ENCODE measurements at places on chromosomes 11 and 22. TPM values are rescaled to one million over a fixed set of nuclear protein-coding genes. Genes with fewer than 3 reads are reported as not detected.
A peak's percentile ranks its signal among the peaks of the same experiment; 100 is the strongest.

- DNase-seq: no peak
These were observed 79.1 kb downstream of the PICALM start for GRCh38 chr11:85989746-85990145.

- no peak for DNase-seq
These were observed 9.1 kb downstream of the PITPNM1 start for GRCh38 chr11:67496113-67496512.

SCUBE1 gene
- total RNA-seq: 0.04 TPM

- DNase-seq: no peak
These were observed 81.3 kb downstream of the MYO18B start for GRCh38 chr22:25823276-25823675.

DNA sequence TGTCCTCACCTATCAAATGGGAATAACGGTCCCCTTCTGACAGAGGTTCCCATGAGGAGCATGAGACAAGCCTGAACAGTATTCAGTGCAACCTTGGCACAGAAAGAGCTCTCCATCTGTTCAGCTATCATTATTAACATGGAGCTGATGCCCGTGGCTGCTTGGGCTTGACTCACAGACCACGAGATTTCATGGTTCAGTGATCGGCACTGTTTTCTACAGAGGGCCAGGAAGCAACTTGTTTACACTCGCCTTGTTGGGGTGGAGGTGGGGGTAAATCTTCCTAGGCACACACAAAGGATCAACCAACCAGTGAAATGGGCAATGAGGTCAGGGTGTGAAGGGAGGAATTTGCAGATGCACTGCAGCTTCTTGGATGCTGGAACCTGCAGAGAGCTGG is 88.2 kb downstream of the CWC15 start:
- no peak for DNase-seq

DNA sequence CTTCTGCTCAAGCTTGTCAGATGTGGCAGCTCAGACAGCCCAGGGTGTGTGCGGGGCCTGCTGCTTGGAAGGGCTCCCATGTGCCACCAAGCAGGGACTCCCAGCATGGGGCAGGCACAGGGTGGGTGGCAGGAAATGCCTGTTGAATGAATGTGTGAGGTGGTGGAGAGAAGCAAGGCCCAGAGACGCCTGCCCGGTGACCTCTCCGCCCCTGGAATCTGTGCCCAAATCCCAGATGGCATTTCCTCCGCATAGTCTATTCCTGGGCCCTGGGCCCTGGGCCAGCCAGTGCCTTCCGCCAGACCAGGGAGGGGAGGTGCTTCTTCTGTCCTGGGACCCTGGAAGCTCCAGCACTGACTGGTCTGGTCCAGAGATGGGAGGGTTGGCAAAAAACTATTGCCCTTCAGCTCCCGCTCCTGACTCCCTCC is 3.7 kb downstream of the CST6 start:
- no peak for DNase-seq

GRCh38 chr11:77299528-77299993 is 1.9 kb downstream of the GDPD4 start:
- no peak for DNase-seq

SYT9 gene
- 0.74 TPM for total RNA-seq

DNA sequence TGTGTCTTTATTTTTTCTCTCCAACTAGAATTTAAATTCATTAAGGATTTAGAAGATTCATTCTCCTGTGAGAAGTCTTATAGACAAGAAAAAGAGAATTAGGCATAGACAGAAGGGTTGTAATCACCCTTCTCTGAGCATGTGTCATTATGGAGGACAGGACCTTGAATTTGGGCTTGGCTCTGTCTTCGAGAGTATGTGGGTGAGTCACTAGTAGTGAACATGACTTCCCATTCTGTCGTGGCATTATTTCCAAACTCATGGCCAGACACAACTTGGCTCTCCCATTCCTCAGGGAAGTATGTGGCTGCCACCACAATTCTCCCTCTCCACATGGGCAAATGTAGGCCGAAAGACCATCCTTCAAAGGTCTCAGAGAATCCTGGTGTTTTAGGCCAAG is 14.3 kb upstream of the ANKK1 start:
- DNase-seq: no peak

MRGPRE gene
- not detected for total RNA-seq

DNA sequence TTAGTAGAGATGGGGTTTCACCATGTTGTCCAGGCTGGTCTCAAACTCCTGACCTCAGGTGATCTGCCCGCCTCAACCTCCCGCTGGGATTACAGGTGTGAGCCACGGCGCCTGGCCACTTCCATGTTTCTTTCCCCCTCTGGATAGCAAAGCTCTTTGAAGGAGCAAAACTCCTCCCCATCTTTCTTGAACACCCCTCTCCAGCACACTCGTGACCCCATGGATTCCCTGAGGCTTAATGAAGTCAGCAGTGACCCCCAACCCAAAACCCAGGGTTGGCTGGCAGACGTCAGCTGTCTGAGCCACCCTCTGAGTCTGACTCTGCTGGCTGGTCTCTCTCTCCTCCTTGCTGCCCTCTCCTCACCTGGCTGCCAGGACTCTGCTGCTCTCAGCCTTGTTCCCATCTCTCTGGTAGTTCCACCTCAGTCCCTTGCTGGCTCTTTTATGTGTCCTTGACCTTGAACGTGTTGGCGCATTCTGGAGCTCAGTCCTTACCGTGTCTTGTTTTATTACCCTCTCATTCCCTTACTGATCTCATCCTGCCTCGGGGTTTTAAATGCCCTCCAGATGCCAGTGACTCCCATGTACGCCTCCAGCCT is 44.5 kb downstream of the PARVG start:
- peak; percentile 28 for DNase-seq

DNA sequence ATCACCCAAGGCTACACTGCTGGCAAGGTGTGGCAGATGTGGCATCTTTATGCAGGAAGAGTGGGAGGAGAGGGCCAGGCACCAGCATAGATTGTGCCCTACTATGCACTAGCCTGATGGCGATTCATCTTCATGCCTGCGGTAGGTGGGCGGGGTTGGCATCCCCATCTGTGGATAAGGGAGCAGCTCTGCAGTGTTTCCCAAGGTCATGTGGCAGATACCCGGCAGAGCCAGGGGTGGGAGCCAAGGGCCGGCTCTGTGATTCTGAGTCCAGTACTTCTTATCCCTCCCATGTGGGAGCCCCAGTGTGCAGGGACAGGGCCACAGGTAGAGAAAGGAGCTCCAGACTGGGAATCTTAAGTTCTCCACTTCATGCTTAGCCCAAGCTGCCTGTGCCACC is 20.0 kb downstream of the CD82 start:
- no peak for DNase-seq

- DNase-seq: no peak
These were observed 11.6 kb downstream of the DDX17 start for GRCh38 chr22:38494498-38494897.

DNA sequence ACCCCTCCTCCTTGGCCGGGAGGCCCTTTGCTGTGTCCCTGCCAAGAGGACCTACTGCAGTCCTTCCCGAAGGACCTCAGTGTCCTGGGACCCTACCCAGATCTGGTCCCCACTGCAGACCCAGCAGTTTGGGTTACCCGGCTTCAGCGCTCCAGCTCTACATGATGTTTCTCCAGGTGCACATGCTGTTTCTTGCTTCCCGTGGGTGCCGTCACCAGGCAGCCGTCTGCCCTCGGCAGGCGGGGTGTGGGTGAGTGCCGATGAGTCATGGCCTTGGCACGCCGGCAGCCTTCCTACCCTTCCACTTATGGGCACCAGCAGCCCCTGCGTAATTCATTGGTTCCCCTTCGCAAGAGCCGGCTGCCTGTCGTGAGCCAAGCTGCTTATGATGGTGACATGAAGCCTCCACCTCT is 101.8 kb downstream of the BCR start:
- DNase-seq: peak; percentile 73

DNA sequence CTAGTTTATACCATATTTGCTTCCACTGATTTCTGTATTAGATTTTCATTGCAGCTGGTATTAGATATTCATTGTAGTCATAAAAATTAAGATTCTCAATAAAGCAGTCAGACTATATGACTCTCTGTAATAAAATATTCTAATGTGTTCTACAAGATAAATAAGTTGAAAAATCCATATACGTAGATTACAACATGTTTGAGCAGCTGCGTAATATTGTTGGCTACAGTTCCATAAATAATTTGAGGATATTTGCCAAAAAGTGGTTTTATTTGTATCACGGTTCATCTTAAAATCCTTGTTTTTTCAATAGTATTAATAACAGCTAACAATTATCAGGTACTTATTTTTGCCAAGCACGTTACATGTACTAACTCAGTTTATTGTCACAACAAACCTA is 668.6 kb upstream of the CCDC90B start:
- DNase-seq: no peak

DNA sequence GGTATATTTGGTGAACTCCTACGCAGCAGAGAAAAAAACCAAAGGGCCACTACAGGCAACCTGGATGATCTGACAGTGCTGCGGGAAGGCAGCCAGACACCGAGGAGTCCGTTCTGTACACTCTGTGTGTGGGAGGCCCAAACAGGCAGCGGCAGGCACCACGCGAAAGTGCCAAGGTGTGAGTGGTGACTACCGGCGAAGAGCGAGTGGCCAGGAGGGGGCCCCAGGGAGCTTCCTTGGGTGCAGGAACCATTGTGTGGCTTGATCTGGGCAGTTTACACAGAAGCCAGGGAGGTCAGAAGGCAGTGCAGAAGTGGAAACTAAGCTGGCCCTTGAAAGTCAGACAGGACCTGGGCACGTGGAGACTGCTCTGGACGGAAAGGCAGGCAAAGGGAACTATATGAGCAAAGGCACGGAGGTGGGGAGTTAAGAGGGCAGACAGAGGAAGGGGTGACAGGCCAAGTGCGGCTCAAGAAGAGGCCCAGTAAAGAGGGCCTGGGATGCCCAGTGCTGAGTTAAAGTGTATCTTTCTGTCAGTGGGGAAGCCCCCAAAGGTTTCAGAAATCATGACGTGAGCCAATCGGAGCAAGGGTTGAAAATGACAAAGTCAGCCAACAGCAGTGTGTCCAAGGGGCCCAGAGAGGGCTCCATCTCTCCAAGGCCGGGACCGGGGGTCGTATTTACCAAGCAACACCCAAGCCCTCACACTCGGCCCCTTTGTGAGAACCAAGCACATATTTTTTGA is 10.6 kb downstream of the TMEM184B start:
- no peak for DNase-seq

- no peak for DNase-seq
These were observed 1018.9 kb downstream of the DLG2 start for GRCh38 chr11:84607975-84608836.

CARD18 gene
- not detected for total RNA-seq

GRCh38 chr11:32231909-32232493 is 141.1 kb downstream of the RCN1 start:
- no peak for DNase-seq

DNA sequence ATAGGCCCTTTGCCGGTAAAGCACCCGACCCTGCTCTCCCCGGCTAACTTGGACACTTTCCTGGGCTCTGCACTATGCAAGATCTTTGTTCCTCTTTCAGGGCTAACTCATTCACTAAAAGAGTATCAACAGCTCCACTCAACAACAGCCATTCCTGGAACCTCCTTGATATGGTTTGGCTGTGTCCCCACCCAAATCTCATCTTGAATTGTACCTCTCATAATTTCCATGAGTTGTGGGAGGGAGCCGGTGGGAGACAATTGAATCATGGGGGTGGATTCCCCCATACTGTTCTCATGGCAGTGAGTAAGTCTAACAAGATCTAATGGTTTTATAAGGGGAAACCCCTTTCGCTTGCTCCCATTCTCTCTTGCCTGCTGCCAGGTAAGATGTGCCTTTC is 330.0 kb downstream of the TENM4 start:
- no peak for DNase-seq

- DNase-seq: no peak
These were observed 539.2 kb downstream of the MN1 start for GRCh38 chr22:27262361-27262760.

DNA sequence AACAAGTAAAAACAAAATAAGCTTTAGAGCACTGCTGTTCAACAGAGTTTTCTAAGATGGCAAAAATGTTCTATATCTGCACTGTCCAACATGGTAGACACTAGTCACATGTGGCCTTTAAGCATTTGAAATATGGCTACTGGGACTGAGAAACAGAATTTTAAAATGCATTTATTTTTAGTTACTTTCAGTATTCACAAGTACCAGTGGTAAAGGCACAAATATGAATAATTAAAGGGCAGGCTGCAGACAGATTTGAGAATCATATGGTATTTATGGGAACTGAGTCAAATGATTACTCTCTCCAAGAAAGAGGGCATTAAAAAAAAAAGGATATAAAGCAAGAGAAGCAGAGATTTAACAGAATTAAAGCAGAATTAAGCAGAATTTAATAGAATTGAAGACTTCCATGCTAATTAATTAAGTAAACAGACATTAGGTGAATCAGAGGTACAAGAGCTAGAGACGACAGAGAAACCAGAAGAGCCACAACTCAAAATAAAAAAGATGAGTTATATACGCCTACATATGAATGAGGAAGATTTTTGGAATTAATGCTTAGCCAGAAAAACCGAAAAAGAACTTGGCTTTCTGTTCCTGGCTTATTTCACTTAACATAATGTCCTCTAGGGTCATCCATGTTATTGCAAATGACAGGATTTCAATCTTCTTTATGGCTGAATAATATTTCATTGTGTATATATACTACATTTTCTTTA is 160.4 kb downstream of the ATG16L2 start:
- no peak for DNase-seq

OR2D2 gene
- total RNA-seq: not detected

DNA sequence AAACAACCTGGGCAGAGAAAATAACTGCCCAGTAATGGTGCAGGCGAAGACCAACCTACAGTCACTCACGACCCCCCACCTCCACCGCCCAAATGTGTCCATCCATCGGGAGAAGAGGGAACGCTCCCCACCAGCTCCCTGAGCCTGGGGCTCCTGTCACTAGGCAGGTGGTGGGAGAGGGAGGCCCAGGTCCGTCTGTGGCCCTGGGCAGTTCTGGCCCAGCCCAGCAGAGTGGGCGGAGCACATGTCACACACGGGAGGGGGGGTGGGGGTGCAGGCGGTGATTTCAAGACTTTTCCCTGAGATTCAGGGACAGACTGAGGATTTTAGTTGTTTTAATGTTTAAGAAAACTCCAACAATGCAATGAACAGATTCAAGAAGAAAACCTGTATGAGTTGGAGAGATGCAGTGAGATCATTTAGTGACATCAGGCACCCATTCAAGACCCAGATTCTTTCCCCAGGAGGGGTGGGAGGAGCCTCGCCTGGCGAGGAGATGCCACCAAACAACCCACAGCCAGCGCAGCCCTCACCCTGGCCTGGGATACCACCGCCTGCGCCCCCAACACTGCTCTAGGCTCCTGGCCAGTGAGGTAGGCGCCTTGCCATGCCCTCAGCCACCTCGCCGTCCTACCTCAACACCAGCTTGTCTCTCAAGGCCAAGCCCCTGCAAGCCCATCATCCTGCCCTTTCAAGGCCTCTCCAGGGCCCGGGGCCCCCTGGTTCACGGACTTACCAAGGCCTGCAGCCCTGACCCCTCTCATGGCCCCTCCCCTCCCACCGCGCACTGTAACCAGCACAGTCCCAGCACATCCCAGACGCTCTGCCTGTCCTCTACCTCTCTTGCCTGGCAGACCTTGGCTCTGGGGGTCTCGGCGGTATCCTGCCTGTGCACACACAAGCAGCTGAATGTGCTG is 36.8 kb downstream of the TBX1 start:
- no peak for DNase-seq

DNA sequence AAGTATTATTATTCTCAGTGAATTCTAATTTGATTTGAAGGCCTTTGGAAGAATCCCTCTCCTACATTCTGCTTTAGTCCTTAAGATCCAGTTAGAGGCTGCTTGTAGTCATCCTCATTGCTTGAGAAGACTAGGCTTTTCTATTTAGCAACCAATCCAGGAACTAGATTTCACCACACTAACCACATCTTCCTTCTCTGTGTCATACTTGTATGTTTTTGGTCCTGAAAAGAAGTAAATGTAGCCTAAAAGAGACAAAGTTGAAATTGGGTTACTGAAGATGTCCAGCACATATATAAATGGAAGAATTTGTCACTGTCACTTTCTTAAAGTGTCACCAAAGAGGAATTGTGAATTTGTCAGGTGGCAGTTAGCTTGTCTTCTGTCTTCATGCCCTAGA is 46.6 kb upstream of the MMP7 start:
- no peak for DNase-seq

Data from right atrium auricular region (tissue), 2 donors.